NCI-H187 (cell line): ENCODE measurements at places on chromosomes 3 and 15.
A peak's percentile ranks its signal among the peaks of the same experiment; 100 is the strongest.

DNA sequence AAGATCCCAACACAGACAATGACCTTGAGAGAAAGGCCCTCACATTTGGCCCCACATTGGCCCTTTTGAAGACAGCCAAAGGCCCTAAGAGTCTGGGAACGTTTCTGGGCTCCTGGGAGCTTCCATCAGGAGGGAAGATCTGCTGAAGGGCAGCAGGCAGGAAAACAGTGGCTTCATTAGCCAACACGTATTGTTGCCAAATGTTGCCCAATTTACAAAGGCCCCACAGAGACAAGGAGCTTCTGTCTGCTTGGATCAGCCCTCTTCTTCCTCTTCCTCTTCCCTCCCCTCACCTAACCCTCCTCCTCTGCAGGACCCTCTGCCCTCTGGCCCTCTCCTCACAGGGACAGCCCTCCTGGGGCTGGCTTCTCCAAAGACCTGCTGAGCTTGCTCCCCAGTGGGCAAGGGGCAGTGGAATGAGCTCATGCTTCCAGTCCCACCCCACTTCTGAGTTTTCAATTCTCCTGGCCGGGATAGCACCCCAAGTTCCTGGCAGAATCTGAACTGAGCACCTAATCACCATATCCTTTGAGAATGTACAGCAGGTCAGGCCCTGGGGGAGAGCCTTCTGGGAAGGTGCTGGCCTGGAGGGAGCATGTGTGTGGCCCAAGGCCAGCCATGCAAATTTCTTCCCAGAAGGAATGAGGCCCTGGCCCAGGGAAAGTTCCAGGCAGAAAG lies 5.1 kb upstream of the LTF start:
- DNase-seq, result no peak

DNA sequence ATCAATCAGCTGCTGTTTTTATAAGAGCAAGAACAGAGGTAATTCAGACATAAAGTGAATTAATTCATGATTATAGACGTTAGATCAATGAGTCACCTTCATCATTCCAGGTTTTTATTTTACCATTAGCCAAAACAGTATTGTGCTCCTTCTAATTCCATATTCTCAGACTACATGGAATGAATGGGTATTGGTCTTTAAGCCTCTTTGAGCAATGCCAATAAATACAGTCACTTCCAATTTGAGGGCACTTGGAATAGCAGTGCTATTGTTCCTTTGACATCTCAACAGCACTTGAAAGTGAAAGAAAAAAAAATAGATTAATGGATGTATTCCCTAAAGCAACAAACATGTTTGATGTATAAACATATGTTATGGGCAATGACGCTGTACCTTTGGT lies 830.9 kb upstream of the CFAP20DC start:
- DNase-seq, result no peak

DNA sequence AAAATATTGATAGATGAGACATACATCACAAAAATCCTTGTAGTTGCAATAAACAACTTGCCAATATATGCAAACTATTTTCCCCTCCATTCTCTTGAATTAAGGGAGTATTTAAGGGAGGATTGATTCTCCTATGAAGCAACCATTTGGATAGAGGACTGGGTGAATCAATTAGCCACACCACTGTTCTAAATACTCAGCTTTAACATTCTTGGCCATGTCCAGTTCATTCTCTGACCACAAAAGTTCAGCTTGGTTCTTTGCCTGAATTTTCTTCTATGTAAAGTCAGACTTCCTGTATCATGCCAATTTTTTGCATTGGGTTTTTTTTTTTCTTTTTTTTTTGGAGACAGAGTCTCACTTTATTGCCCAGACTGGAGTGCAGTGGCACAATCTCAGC lies 15.8 kb upstream of the SEC11A start:
- DNase-seq, result no peak

DNA sequence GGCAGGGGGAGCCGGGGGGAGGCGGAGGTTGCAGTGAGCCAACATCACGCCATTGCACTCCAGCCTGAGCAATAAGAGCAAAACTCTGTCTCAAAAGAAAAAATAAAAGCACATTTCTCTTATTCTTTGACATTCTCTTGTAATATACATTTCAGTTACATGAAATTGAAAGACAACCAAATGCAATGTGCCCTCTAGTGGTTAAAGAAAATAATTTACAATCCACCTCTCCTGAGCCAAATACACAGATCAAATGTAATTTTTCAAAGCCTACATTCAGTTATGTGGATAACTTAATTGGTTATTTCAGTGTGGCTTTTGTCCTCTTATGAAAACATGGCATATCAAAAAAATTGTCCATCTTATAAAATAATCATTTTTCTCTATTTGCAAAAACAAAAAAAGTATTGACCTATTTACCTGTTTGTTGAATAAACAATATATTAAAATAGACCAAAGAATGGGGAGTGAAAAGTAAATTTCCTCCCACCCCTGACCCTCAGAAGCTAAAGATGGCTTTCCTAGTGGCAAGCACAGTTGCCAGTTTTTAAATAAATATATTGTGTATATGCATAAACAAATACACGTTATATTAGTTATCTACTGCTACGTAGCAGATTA lies 14.2 kb upstream of the U2SURP start:
- DNase-seq, result peak; percentile 12

GRCh38 chr3:51389423-51390183 lies 1.5 kb upstream of the RBM15B start:
- no peak for DNase-seq

DNA sequence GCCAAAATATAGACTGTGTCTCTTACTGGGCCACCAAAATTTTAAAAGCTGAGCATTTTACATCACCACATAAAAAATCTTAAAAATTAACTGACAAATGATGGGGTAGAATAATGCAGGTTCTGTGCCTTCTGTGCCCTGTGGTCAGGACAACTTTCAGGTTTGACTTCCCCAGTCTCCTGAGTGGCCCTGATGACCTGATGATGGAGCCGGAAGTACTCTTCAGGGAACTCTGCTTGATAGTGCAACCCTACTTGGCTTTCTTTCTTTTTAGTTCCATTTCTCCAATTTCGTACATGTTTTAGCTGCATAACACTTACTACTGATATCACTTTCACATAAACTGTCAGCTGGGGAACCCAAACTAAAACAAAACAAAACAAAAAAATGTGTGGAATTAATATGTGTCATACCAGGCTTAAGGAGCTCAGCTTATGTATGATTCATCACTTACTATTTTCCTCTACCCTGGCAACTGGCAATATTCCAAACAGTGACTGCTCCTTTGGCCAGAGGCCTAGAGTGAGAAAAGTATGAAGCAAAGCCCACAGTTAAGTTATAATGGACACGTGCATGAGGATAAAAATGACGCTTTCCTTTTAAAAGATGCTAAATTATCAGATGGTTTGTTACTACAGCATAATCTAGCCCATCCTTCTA lies 194.3 kb downstream of the BCHE start:
- no peak for DNase-seq

- DNase-seq, result no peak
These were observed 238.0 kb downstream of the MEX3B start for GRCh38 chr15:81807806-81808205.

GRCh38 chr3:116000311-116000710 lies 377.0 kb downstream of the GAP43 start:
- no peak for DNase-seq

DNA sequence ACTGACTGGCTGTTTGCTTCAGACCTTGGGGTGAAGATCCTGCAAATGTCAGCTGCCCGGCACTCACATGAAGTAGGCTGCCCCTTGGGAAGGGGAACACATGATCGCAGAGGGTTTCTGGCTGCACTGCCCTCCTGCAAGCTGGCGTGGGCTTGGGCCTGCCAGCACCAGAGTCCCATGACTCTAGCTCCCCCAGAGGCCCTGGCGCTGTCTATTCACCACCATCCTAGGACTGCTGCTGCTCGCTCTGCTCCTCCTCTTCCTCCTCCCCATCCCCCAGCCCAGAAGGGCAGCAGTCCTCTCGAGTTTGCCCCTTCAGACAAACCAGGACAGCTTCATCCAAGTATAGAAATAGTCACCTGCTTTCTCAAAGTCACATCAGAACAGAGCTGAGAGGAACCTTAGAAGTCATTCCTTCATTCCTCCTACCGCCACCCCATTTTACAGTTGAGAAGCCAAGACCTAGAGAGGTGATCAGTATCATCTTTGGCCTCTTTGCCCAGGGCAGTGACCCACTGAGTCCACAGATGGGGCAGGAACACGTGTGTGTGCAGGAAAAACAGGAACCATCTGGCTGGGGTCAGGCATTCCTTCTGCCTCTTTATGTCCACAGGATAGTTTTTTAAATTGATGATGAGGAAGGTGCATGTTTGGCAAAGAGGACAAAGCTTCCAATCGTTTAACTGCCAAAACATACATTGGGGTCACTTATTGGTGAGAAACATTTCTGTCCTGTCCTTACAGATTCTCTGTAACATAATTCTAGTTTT lies 13.2 kb downstream of the DPH3 start:
- DNase-seq, result no peak

- no peak for DNase-seq
These were observed 178.4 kb upstream of the SLC2A2 start for GRCh38 chr3:171204942-171205341.

DNA sequence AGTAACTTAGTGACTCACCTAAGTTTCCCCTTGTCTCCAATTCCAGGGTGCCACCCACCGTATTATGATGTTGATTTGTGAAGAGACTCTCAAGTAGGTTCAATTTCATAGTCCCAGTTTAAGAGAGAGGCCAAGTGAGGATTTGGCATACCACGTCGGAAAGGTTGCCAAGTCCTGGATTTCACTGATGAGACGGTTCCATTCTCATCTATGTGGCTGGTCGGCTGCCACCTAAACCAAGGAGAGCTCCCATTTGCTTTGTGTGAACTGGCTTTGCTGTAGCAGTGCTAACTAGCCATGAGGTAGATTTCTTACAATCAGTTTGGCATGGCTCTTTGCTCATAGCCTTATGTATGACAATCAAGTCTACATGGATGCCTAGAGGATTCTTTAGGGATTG lies 653.6 kb downstream of the NLGN1 start:
- no peak for DNase-seq

- DNase-seq, result no peak
These were observed 4.7 kb downstream of the CDAN1 start for GRCh38 chr15:42732095-42732827.

GRCh38 chr15:31438601-31439265 lies 112.1 kb downstream of the KLF13 start:
- DNase-seq, result peak; percentile 65

- DNase-seq, result no peak
These were observed 11.1 kb downstream of the LRCH3 start for GRCh38 chr3:197801891-197802778.

GRCh38 chr3:88195951-88196434 lies 46.2 kb downstream of the C3orf38 start:
- no peak for DNase-seq

- no peak for DNase-seq
These were observed 145.5 kb downstream of the TIGIT start for GRCh38 chr3:114439284-114439683.

DNA sequence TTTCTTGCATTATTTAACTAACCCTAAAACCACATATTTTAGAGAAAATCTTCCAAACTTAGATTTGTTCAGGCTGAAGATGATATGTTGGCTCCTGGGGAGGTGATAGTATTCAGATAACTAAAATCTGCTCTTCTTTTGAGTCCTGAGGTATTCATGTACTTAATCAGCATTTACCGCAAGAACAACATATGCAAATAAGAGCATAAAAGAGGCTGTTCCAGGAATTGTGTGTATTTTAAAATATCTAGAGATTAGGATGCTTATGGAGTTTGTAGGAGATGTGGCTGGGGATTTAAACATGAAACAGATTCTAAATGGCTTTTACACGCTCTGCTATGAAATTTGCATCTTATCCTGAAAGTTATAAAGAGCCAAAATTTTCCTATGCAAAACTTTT lies 298.2 kb downstream of the EPHA3 start:
- DNase-seq, result no peak

DNA sequence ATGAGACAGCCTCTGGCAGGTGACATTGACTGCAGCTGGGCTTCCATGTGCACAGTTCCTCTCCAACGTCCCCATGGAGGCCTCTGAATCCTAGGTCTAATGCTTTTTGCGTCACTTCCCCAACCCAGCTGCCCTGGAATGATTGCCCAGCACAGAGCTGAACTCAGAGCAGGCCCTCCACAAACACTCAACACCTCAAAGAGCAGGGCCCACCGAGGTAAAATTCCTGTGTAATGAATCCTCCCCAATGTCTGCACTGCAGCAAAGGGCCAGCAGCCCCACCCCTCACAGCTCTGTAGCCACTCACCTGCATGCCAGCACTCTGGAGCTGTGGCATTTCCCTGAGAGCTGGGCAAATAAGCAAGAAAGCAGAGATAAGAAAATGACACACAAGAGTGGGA lies 42.6 kb upstream of the DUSP7 start:
- DNase-seq, result no peak

DNA sequence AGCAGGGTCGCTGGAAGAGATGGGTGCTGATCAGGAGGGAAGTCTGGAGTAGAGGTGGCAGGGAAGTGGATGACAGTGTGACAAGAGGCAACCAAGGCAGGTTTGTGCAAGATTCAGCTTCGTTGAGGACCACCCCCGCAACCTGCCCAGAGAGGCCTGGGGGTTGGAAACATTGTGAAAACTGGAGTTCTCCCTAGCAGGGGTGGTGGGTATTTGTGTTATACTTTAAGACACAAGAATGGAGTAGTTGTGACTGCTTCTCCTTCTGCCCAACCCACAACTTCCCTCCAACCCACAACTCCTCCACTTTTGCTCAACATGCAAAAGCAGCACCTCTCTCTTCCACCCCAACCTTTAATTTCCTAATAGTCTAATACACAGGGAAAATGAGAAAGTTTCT lies 8.6 kb upstream of the ARNT2 start:
- DNase-seq, result no peak
